Stimulated activated CD8-positive, alpha-beta memory T cell treated with anti-CD3 and anti-CD28 coated beads, Interleukin-4, amount 100 ng/mL, for 48 hours (primary cell): ENCODE measurements at places on chromosomes 7 and 10.

DNA sequence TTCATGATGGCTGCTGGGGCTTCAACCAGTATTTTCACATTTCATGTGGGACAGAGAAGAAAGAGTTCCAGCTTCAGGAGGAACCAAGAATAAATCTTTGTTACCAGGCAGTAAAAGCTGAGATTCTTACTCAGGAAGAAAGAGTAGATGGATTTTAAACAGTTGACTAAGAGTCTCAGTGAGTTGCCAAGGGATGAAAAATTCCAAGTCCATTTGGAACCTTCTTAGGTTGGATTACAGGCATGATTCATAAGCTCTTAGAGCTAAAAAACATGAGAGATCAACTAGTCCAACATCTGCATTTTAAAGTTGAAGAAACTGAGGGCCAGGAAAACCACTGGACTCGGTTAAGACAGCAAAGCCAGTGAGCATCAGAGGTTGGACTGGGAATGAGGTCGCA is 148.6 kb downstream of the NEBL start:
- DNase-seq = no peak

DNA sequence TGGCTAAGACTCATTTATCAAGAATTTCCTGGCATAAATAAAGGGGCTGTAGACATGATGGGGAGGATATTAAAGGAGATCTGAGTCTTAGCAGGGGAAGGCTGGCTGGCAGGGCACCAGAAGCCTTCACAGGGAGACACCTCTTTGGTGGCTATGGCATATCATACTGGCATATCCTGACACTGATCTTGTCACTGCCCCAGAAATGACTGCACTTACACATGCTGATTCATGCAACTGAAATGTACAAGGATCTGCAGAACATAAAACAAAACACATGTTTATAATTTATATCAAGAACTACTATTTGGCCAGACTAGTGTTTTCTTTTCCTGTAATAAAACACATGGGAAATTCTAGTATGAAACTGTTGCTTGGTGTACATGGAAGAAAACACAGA is 5.5 kb upstream of the LIPN start:
- DNase-seq = no peak

GRCh38 chr10:77792155-77792554 is 134.4 kb downstream of the DLG5 start:
- no peak for DNase-seq

GRCh38 chr10:58823983-58824382 is 311.3 kb downstream of the BICC1 start:
- DNase-seq = no peak

DNA sequence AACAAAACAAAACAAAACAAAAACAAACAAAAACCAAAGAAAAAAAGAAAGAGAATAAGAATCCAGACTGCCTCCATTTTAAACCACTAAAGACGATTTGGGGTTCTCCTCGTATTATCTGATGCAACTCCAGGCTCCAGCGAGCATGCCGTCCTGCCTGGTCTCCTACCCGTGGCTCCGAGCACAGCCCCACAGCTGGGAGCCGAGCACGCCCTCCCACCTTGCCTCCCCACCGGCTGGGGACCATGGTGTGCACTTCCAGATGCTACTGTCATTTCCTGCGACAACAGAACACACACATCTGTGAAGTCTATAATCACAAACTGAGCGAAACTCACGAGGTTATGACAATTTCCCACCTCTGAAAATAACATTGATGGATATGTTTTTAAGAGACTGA is 113.1 kb downstream of the ADARB2 start:
- no peak for DNase-seq

DNA sequence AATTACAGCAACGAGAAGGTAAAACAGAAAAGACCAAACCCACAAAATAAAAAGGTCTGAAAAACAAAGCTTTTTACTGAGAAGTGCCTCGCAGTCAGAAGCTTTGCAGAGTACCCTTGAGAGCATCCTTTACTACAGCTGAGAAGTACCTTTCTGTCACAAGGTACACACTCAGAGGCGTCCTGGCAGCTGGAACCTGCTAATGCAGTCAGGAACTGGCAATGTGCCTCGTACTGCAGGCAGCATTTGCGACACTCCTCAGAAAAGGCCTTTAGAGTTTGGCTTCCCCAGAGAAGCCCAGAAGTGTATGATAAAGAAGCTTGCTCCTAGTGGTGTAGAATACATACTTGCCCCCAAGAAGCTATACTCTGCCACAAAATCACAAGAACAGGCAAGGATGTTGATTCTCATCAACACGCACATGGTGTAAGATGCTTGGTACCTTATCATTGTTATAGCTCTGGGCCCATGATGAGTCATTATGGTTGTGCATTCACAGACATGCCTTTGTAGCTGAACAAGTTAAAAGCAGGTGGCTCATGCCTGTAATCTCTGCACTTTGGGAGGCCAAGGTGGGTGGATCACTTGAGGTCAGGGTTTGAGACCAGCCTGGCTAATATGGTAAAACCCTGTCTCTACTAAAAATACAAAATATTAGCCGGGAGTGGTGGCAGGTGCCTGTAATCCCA is 2.0 kb upstream of the GTPBP4 start:
- no peak for DNase-seq

- no peak for DNase-seq
Observed at GRCh38 chr10:13592306-13592705, 5.5 kb downstream of the PRPF18 start.

- DNase-seq = no peak
Observed at GRCh38 chr7:76381814-76382213, 23.0 kb upstream of the YWHAG start.

DNA sequence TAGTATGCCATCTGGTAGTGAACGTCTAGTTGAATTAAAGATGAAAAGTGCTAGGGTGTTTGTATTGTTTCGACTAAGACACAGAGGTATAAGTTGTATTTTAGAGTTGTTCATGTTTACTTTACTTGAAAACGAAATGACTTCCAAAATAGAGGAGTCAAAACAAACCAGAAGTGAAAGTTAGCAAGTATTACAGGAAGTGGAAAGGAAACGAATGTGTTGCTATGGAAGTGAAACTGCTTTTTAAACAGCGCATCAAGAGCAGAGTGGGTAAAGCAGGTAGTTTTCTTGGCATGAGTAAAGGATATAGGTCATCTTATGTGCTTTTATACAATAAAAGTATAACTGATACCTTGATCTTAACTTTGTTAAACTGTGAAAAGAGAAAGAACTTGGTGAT is 20.0 kb upstream of the GALNTL5 start:
- no peak for DNase-seq

DNA sequence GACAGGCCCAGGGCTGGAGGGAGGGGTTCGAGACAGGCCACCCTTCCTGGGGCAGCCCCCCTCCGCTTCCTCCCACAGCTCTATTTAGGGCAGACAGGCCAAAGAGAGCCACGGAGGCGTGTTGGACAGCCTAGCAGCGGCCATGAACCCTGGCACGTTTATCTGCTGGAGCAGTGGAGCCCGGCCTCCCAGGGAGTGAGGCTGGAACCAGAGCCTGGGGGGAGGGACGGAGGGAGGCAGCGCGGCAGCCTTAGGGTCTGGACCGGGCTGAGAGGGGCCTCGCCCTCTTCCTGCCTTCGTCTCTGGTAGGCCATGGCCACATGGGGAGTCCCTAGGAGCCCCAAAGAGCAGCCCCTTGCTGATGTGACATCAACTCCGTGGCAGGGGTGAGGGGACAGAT is 17.1 kb downstream of the UNCX start:
- DNase-seq = no peak

DNA sequence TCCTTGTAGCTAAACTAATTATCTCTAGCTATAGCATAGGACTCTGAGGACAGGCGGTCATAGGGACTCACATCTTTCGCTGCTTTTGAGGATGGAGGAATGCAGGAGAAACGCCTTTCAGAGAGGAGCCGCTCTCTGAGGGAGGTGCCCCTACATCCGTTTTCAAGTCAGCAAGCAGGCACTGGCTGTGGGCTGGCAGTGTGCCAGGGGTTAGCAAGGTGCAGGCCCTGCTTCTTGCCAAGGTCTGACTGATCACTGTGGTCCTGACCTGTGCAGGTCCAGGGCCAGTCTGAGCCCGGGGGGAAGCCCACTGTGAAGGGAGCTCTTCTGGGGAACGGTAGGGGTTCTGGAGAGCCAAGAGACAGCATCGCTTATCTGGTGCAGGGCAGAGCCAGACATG is 89.4 kb downstream of the SH3PXD2A start:
- DNase-seq = peak; percentile 77

GRCh38 chr7:36683695-36684357 is 40.5 kb downstream of the AOAH start:
- no peak for DNase-seq

- DNase-seq = no peak
Observed at GRCh38 chr10:26243351-26243720, 26.8 kb downstream of the GAD2 start.

DNA sequence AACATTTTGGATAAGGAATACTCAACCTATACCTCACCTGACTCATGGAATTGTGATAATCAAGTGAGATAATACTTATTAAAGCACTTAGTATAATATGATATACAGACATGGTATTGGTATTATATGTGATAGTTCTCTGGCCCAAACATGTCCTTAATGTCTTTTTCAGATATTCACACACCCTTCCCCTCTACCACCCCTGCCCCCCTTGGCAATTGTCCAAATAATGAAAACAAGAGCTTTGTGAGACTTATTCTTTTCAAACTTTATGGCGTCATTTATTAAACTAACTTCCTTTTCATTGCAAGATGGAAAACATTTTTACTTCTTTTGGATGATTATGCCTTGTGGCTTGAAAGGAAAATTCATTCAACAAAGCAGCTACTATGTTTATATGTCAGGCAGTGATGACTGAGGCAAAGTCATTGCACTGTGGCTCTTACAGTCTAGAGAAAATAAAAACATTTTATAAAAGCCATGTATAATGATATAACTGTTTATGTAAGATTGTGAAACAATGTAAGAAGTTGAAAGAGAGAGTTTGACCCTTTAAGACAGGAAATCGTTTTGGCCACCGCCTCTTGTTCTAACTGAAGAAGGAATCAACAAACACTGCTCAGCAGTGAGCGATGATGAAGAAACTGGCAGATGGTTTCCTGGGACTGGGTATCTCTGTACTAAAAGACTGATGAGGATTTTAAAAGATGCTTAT is 27.4 kb downstream of the MINPP1 start:
- DNase-seq = no peak

GRCh38 chr10:47176206-47176902 is 123.6 kb upstream of the GDF10 start:
- DNase-seq = no peak

DNA sequence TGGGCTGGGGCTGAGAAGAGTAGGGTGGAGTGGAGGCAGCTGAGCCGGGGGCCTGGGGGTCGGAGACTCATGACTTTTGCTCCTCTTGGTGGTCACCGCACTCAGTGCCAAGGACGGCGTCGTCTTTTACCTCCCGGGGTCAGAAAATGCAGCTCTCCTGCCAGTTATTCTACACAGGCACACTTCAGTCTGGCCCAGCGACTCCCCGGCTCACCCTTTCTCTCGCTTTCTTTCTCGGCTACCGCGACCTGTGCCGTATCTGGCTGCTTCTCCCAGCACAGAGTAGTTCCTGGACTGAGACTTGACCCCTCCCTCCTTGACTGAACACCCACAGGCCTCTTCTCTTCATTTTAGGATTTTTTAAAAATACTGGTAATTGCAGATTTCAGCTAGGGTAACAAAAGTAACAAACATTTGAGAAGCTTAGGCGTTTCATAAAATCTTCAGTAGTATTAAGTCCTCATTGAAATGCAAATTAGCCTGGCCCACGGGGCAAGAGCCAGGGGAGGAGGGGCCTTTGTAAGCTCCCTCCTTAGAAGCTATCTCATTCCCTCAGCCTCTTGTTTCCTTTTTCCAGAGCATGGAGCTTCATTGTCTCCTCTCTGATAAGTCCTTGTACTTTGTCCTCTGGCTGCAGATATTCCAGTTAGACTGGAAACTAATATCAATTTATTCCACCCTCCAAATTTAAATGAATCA is 1.1 kb upstream of the PRLHR start:
- no peak for DNase-seq

DNA sequence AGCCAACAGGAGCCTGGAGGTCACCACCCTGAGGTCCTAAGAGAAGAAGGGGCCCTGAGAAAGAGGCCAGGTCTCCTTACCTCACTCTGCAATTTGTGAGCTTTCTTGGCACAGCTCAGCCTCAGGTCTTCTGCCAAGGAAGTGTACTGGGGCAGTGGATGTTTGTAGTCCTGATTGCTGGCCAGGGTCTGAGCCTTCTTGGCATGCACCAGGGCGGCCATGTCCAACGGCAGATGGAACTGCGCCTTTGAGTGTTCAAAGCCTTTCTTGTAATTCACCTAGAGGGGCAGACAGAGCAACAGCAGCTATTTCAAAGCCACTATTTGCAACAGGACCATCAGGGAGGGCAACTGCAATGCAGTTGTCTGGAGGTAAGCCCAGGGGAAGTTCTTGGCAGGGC is 51.7 kb downstream of the NRAP start:
- no peak for DNase-seq

DNA sequence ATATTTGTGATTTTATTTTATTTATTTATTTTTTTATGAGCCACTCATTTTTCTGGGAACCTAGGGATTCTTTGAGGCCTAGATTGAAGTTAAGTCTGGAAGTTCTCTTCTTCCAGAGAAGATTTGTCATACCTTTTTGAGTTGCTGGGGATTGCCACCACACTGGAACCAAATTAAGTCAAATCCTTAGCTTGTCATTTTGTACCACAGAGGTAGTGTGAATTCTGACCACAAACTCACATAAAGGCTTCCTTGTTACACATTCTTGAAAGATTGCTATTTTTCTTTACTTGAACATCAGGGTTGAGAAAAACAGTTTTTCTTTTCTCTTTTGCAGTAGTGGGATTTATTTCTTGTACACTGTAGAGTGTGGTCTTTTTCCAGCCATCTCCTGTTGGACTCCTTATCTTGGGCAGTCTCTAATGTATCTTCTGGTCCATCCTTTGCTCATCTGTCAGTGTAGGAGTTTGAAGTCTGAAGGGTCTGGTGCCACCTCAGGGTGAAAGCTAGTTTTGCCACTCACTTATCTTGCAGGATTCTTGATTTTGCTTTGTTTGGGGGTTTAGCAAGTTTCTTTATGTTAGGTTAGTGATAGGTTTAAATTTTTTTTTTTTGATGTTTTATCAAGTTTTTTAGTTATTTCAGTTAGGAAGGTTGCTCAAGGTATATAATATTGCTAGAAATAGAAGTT is 24.8 kb downstream of the PCBD1 start:
- DNase-seq = no peak

DNA sequence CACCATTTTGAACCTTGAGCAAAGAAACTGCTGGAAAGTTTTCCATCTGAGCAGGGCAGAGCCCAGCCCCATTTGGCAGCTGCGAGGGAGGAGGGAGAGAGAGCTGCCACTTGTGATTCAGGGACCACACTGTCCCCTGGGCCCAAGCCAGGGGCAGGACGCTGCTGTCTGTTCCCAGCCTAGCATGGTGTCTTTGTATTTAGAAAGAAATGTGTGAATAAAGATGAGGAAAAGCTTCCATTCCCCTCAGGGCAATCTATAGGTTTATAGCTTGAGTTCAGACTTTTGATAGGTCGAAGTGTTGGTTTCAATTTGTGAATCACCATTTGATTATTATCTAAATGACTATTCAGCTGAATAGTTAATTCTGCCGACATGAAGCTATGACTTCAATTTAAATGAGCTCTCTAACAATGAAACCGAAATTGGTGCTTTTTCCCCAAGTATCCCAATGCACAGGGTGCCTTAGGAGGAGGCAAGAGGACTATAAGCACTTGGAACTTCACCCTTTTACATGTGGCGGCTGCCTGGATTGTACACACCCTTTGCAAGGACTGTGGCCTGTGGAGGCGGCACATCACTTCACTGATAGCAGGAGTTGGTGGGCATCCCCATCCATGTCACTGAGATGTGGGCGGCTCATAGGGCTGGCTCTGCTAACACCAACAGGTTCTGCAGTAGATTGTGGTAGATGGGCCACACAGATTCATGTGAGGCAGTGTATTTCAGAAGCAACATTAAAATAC is 223.5 kb downstream of the CCDC3 start:
- DNase-seq = peak; percentile 61

- DNase-seq = peak; percentile 44
Observed at GRCh38 chr7:128361411-128362379, at the start of gene PRRT4. TSS of gene PRRT4 (minus strand) at chr7:128361690.
